ENCODE measurements at places on chromosomes 13 and 19.
A peak's percentile ranks its signal among the peaks of the same experiment; 100 is the strongest.

DNA sequence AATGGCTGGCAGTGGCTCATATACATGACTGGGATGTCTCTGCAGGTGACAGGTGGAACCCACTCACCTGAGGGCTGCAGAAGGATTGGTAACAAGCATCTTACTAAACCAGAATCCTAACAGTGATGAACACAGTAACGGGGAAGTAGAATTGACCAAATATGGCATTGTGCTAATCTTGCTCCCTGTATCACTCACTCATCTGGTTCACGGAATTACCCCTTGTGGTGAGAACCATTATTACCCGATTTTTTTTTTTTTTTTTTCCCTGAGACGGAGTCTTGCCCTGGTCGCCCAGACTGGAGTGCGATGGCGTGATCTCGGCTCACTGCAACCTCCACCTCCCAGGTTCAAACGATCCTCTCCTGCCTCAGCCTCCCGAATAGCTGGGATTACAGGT lies 69.5 kb downstream of the PTPRS start:
- no peak for DNase-seq

DNA sequence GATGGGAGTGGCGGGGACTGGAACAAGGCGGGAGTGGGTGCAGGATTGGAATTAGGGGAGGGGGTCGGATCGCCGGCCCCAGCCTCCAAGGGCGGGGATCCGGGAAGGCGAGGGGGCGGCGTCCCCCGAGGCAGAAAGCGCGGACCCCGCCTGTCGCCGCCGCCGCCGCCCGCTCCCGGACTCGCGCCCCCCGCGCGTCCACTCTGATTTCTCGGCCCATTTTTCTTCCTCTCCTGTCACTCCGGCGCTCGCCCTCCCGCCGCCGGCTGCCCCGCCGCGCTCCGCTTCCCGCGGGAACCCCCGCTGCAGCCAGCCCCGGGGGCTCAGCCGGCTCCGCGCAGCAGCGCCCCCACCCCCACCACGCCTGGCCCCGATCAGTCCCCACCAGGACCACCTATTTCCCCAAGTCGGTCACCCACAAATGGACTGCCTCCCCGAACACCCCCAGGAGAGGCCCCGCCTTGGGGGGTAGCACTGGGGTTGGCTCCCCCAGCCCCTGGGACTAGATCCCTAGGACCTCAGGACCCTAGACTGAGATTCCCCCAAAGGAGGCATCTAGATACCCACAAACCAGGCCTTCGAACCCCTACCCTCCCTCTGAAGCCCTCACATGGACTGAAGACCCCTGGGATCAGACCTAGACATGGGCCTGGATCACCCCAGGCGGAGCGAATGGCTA lies 12.6 kb upstream of the ERFL start:
- DNase-seq: no peak

DNA sequence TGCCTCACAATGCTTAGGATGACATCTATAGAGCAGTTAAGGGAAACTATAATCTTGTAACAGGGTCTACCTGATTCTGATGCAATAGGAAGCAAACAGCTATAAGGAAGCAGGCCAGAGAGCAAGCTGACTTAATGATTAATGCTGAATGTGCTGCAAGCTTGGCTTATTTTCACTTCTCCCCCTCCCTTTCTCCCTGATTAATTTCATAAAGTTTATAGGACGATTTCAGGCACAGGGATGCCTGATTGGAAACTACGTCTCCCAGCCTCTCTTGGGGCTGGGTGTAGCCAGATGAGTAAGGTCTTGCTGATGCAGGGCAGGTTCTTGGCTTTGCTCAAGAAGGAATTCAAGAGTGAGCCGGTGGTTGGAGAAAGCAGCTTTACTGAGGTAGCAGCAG lies 82.8 kb upstream of the MRI1 start:
- no peak for DNase-seq

GRCh38 chr13:91078093-91078679 lies 269.3 kb upstream of the MIR17HG start:
- DNase-seq: no peak

GRCh38 chr13:91368101-91368500 lies 20.6 kb downstream of the MIR17HG start:
- no peak for DNase-seq

GRCh38 chr13:24207841-24208667 lies 47.5 kb downstream of the SPATA13 start:
- DNase-seq: no peak

DNA sequence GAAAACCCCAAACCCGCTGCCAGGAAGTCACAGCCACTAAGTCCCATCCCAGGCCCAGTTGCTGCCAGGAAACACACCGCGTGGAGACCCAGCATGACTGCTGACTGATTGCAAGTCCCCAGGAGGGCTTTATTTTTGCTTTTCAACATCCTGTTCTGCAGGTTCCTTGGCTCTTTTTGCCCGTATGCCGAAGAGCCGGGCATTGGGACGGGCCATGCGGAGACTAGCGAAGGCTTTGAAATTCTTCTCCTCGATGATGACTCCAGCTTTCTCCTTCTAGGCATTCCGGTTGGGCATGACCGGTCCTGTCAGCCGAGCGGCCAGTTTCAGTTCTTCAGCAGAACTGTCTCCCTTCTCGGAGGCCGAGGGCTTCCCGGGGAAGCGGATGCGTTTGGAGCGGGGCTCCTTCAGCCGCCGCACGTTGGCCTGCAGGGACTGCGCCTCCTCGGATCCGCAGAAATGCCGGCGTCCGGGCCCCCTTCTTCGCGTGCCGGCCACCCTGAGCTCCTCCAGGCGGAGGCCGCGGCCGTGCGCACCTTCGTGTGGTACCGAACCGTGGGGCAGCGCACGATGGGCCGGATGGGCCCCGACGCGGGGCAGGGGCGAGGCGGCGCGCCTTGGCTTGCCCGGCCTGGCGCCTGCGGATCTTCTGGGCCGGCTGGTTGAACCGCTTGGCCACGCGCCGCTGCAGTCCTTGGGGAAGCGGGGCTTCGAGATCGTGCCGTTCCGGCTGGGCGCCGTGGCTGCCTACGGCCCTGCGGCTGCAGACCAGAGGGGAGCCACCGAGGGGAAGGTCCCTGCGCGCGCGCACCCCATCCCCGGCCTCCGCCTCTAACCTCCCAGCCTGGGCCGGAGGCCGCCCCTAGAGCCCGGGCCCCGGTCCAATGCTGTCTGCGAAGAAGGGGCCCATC lies 15.2 kb downstream of the ZSCAN5C start:
- peak; percentile 47 for DNase-seq

GRCh38 chr13:36681894-36682624 lies 8.2 kb downstream of the SERTM1 start:
- DNase-seq: no peak

DNA sequence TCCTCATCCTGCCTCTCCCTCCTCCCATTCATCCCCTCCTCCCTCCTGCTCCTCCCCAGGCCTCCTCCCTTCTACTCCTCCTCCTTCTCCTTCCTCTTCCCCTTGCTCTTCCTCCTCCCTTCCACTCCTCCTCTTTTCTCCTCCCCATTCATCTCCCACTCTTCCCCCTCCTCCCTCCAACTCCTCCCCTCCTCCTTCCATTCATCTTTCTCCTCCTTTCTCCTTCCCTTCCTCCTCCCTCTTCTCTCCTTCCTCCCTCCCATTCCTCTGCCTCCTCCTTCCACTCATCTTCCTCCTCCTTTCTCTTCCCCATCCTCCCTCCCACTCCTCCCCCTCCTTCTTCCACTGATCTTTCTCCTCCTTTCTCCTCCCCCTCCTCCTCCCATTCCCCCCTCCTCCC lies 27.9 kb downstream of the NCAN start:
- DNase-seq: no peak

GRCh38 chr13:21696865-21697448 lies 26.1 kb downstream of the FGF9 start:
- no peak for DNase-seq

GRCh38 chr13:28573595-28574373 lies 78.9 kb upstream of the FLT1 start:
- no peak for DNase-seq

DNA sequence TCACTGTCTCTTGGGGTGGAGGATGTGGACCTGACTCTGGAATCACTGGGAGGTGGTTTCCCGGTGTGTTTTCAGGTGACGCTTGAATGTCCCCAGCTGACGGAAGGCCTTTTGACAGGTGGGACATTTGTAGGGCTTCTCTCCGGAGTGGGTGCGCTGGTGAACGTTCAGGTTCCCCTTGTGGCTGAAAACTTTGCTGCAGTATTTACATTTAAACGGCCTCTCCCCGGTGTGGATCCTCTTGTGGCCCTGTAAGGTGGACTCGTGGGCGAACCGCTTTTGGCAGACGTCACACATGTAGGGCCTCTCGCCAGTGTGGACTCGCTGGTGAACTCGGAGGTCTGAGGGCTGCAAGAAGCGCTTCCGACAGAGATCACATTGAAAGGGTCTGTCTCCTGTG lies 7.8 kb downstream of the ZSCAN5B start:
- no peak for DNase-seq

DNA sequence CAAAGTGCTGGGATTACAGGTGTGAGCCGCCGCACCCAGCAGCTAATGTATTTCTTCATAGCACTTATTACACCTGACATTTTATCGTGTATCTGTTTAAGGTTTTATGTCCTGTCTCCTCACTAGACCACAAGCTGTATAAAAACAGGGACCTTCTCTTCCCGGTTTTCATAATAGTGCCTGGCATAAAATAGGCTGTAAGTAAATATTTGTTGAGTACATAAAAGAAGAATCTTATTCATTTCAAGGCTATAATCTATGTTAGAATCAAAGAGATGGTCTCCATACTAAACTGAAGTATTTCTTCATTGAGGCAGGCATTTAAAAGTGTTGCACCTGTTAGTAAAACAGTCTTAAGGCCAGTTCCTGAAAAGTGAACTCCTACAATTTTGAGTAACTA lies 194.0 kb downstream of the SHISA2 start:
- DNase-seq: no peak

- no peak for DNase-seq
Observed at GRCh38 chr19:10769533-10770491, 51.9 kb downstream of the DNM2 start.

- no peak for DNase-seq
Observed at GRCh38 chr19:55391702-55392615, 6.2 kb downstream of the RPL28 start.

GRCh38 chr13:112807653-112808376 lies 118.0 kb downstream of the ATP11A start:
- DNase-seq: no peak

- no peak for DNase-seq
Observed at GRCh38 chr19:41027273-41027967, 36.3 kb downstream of the CYP2B6 start.

- no peak for DNase-seq
Observed at GRCh38 chr13:66359910-66360552, 870.1 kb downstream of the PCDH9 start.

DNA sequence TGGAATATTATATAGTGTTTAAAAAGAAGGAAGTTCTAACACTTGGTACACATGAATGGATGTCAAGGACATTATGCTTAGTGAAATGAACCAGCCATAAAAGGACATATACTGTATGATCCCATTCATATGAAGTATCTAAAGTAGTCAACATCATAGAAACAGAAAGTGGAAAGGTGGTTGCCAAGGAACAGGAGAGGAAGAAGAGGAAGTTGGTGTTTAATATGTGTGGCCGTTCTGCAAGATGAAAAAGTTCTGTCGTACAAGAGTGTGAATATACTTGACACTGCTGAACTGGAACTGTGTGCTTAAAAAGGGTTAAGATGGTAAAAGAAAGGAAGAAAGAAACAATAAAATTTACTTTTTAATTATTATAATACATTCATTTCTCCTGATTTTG lies 33.1 kb upstream of the C1QTNF9 start:
- no peak for DNase-seq

DNA sequence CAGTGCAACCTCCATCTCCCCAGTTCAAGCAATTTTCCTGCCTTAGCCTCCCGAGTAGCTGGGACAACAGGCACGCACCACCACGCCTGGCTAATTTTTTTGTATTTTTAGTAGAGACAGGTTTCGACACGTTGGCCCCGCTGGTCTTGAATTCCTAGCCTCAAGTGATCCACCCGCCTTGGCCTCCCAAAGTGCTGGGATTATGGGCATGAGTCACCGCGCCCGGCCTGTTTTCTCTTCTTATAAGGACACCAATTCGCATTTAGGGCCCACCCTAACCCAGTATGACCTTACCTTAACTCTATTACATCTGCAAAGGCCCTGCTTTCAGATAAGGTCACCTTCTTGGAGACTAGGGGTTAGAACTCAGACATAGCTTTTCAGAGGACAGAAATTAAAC lies 35.1 kb downstream of the TMEM161A start:
- DNase-seq: no peak

GRCh38 chr19:7595466-7596133 lies at the start of gene CAMSAP3:
CAMSAP3 (plus strand) TSS chr19:7595863; CDS start chr19:7596003, 140 bp downstream.
- DNase-seq: peak; percentile 74

DNA sequence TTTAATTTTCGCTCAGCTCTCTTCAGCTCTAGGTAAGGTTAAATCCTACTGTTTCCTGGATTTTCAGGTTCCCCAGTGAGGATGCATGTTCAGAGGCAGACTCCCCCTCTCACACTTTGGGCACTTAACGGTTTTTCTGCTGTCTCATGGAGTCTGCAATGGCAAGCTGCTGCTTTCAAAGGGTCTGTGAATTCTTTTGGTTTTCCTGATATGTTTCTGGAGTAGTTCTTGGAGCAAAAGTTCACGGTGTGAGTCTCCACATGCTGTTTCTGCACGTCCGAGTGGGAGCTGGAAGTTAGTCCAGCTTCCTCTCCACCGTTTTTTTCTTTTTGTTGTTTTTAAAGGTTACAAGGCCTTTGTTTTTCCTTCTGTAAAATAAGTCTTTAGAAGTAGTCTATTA lies 35.4 kb downstream of the DNAJC15 start:
- DNase-seq: no peak

DNA sequence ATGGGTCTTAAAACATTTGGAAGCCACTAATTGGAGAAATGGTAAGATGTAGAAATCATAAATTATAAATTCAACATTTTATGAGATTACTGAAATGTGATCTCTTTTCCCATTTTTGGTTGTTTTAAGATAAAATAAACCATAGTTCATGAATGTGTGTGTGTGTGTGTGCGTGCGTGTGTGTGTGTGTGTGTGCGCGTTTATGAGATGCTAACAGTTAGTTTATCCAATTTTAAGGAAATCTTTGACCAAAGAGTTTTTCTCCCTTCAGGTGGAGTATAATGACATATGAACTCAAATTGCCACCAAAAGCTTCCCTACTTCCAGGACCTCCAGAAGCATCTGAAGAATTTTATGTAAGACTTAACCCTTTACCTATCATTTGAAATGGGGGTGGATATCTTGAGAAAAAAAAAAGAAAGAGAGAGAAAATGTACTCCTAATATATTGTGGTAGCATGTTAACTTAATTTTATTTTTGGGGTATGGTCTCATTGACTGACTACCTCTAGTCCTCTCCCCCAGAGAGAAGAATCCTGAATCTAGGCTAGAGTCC lies 98.1 kb upstream of the AKAP11 start:
- DNase-seq: no peak

- no peak for DNase-seq
Observed at GRCh38 chr19:54100561-54100960, at the start of gene OSCAR. OSCAR (minus strand) TSS chr19:54100803; CDS start chr19:54100792, 11 bp downstream.

DNA sequence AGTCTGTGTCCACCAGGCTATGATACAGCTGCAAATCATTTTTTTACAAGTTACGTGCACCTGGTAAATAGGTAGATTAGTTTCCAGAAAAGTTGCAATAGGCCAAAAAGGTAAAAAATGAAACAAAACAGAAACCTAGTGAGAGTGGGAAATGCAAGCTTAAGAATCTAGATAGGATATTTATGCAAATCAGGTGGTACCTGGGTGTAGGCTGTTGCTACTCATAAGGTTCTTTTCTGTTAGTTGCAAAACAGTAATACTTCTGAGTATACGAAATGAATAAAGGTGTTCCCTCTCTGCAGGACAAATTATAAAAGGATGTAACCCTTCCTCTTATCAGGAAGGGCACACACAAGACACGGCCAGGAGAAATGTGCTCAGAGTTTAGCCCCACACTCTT lies 97.9 kb downstream of the UGGT2 start:
- no peak for DNase-seq
